ENCODE measurements at places on chromosomes 7 and 10.

DNA sequence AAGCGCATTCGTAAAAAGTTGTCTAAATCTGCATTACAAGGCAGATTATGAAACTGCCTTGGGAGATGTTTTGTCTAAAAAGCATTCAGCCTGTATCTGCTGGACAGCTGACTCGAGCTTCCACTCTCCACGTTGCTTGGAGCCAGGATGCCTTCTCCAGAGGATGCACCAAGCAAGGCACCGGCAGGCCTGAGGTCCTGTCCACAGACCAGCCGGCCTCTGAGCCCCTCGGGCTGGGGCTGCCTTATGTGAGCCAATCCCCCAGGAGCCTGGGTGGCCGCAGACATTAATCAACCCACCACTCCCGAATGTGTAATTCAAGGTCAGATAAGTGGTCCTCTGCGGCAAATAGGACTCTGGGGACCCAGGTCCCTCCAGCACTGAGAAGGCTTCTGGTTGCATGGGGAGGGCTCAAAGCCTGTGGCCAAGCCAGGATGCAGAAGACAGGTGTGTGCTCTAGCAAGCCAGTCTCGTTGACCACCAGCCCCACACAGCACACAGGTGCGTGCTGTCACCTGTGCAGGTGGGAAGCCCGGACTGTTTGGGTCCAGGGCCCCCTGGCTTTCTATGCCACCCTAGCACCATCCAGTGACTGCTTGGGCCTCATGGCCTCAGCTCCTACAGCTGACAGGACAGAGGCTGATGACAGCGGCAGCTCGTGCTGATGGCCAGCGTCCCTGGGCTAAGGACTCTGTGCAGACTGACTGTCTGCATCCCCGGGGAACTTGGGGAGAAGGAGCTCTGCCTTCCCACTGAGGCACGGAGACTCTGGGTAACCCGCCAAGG lies 4.8 kb upstream of the RET start:
- no peak for DNase-seq

DNA sequence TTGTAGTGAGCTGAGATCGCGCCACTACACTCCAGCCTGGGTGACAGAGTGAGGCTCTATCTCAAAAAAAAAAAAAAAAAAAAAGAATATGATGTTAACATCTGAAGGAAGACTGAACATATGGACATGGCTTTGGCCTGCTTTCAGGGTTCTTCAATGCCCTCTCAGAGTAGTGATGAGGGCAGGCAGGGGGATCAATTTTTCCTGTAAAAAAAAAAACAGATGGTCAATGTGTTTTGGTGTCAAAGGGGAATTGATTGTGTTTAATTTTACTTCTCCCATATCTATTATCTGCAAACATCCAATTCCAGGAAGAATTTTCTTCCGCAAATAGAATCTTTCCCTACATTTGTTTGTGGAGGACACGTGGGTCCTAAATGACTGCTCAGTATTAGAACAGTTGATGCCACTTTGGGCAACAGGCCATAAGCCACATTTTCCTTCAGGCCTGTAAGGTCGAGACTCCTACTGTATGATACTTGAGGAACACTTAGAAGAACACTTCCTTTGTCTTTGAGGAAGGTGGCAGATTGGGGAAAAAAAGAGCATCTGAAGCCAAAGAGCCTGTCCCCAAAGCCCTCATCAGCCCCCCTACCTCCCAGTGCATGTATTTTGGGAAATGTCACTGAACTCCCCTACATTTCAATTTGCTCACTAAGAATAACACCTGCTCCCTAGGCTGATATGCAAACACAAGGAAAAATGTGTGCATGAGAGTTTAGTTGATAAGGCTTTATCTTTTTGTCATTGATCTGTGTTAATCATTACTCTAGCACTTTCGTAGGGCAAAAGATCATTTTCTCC lies 28.3 kb downstream of the MGAM2 start:
- no peak for DNase-seq

GRCh38 chr7:1553512-1554210 lies 2.3 kb downstream of the TMEM184A start:
- no peak for DNase-seq

DNA sequence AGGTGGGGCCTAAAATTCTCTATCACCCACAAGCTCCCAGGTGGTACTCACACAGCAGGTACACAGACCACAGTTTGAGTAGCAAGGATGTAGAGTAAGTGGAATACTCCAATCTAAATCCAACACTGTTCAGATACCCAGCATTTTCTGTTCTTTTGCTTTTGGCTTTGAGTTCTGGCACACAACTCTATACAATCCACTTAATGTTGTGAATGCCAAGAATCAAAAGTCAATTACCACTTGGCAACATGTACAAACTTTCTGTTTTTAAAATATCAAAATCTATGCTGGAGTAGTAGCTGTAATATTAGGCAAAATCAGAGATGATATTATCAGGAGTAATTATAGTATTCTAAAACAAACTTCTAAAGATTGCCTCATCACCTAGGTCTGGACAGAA lies 133.4 kb upstream of the LRRTM3 start:
- no peak for DNase-seq

DNA sequence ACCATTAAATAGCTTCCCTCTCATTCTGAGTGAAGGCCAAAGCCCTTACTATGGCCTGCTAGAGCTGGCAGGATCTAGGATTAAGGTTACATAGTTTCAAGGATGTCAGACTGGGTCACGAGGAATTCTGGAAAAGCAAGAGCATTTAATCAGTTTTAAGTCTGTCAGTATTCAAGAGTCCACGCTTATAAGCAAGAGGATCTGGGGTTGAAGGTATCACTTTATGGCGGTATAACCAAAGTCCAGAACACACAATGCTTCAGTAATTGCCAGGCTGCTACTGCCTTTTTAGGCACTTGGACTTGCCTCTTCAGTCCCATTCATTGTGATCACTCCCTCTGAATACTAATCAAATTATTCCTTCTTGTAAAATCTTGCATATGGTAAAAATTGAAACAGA lies 101.0 kb downstream of the HBP1 start:
- no peak for DNase-seq

DNA sequence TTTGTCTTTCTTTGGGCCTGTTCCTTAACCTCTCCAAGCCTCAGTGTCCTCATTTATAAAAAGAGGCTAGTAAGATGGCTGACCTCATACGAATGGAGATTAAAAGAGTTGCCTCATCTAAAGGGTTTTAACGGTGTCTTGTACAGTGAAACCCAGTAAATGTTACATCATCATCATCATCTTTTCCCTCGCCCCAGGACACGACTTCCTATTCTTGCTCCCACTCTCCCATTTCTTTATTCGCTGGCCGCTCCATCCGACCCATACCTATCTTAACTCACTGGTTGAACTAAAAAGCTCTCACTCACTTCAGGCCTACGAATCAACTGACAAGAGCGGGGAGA lies 554 bp downstream of the FRA10AC1 start:
- DNase-seq, result no peak

GRCh38 chr10:7908541-7909210 lies 90.4 kb downstream of the TAF3 start:
- DNase-seq, result no peak

DNA sequence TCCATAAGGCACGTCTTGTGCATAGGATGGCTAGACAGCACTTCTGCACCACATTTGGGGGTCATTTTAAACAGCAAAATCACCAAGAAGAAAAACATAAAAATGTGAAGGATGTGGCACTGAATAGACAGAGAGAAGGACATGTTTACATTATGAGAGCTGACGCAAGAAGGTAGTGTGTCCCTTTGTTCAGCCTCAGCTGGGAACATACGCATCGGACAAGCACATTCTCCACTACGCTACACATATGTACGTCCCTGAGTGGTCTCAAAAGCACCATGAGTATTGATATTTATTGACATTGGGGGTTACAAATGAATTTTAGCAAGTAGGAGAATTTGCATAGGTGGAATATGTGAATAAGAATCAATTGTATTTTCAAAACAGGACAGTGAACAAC lies 20.2 kb downstream of the DDC start:
- DNase-seq, result no peak

GRCh38 chr10:132570771-132571649 lies 33.4 kb downstream of the INPP5A start:
- DNase-seq, result peak; percentile 33

DNA sequence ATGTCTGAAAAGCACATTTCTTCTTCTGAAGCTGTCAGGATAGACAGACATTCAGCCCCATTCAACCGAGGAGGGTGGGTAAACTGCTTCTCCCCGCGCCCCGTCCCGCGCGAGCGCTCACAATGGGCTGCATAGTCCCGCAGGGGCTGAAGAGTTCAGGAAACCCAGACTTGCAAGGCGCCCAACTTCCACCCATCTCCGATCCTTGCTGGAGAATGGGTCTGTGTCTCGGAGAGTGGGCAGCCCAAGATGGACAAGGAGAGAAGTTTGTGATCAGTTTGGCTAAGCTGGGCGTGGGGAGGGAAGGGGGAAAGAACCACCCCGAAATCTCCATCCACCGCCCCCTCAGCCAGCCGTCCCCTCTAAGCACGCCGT lies 686 bp downstream of the AASS start:
- DNase-seq, result no peak

DNA sequence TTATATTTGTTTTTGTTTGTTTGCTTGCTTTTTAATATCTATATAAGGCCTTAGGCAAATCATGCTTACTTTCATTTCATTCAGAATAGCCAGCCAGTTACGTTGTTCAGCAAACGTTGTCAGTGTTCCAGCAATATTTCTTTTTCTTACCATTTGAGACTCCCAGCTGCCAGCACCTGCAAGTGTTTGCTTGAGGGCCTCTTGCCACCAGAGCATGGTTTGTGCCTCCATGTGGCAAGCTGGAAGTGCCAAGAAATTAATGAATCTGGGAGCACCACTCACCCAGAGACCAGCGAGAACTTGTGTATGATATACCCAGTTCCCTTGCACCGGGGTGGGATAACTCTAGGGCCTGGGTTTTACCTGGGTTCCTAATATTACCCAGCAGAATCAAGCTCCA lies 177.1 kb upstream of the CSTF2T start:
- no peak for DNase-seq

DNA sequence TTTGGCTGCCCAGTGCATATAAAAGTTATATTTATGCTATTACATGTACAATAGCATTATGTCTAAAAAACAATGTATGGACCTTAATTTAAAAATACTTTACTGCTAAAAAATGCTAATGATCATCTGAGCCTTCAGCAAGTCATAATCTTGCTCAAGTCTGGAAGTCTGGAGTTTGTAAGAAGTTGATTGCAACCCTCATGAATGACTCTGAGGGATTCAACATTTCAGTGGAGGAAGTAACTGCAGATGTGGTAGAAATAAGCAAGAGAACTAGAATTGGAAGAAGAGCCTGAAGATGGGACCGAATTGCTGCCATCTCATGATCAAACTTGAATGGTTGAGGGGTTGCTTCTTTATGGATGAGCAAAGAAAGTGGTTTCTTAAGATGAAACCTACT lies 13.0 kb upstream of the ADAMTS14 start:
- no peak for DNase-seq

DNA sequence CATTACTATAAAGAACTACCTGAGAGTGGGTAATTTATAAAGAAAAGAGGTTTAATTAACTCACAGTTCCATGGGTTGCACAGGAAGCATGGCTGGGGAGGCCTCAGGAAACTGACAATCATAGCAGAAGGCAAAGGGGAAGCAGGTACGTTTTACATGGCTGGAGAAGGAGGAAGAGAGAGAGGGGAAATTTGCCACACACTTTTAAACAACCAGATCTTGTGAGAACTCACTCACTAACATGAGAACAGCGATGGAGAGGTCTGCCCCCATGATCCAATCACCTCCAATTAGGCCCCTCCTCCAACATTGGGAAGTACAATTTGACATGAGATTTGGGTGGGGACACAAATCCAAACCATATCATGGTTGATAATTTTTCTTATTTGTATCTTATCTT lies 51.8 kb upstream of the PPP1R9A start:
- DNase-seq, result no peak

GRCh38 chr7:42982604-42983115 lies 50.5 kb downstream of the MRPL32 start:
- DNase-seq, result no peak

DNA sequence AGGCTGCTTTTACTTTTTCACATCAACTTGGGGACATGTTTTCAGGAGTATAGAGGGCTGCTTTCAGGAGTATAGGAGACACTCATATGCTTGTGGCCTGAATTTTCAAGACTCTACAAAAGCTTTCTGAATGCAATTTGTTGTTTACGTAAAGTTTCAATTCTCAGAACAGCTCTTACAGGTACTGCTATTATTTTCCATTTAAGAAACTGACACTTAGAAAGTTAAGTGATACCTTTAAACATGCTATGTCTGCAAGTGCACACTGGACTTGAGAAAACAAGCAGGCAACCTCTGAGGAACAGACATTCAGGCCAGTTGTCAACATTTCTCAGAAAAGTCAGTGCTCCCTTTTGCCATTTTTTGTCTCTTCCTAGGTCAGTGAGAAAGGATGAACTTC lies 70.0 kb upstream of the PHYHIPL start:
- DNase-seq, result no peak

- no peak for DNase-seq
Measured at GRCh38 chr10:117662126-117662525, 119.6 kb downstream of the EMX2 start.

DNA sequence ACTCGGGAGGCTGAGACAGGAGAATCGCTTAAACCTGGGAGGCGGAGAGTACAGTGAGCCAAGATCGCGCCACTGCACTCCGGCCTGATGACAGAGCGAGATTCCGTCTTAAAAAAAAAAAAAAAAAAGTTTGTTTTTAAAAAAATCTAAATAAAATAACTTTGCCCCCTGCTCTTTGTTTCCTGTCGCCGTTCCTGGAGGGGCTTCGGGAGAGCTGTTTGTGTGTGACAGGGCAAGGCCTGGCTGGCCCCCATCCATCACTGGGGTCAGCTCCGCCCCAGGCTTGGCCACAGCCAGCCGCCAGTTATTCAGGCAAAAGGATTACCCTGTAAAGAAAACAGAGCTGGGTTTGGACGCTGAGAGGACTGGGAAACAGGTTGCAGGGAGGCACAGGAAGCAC lies 16.4 kb downstream of the LEP start:
- no peak for DNase-seq

DNA sequence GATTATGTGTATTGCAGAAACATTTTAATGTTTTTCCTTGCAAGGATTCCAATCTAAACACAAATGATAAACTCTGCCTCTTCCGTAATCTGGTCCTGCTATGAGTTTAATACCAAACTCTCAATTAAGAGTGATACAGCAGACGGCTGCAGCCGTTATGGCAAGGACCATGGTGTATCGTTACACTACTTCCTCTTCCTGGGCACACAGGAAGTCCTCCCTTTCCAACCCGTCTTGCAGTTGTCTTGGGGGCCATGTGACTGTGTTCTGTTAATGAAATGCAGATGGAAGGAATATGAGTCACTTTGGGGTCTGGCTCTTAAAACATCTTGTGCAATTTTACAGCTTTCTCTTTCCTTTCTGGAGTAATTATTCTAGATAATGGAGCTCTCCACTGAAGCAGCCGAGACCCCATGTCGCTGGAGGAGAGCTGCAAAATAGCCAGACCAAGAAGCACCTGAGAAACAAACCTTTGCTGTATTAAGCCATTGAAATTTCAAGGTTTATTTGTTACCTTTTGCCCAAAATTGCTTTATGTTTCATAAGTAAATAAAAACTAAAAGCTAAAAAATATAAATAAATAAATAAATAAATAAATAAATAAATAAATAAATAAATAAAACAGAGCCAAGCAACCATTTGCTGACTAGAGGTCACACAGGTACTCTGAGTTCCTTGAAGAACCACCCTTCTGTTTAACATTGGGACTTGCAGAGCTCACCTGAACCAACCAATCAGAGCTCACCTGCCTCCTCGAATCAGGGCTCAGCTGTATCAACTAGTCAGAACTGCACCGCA lies 74.7 kb downstream of the FRMPD2 start:
- DNase-seq, result no peak
